ENCODE measurements at places on chromosomes 2 and 18. TPM values are rescaled to one million over a fixed set of nuclear protein-coding genes. Genes with fewer than 3 reads are reported as not detected.

DNA sequence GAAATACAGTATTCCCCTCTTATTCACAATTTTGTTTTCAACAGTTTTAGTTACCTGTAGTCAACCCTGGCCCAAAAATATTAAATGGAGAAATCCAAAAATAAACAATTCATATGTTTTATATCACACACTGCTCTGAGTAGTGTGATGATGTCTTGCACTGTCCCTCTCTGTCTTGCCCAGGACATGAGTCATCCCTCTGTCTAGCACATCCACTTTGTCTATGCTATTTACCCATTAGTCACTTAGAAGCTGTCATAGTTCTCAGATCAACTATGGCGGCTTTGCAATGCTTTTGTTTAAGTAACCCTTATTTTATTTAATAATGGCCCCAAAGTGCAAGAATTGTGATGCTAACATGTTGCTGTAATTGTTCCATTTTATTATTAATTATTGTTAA is 380.6 kb upstream of the REG3G start:
- no peak for DNase-seq

DNA sequence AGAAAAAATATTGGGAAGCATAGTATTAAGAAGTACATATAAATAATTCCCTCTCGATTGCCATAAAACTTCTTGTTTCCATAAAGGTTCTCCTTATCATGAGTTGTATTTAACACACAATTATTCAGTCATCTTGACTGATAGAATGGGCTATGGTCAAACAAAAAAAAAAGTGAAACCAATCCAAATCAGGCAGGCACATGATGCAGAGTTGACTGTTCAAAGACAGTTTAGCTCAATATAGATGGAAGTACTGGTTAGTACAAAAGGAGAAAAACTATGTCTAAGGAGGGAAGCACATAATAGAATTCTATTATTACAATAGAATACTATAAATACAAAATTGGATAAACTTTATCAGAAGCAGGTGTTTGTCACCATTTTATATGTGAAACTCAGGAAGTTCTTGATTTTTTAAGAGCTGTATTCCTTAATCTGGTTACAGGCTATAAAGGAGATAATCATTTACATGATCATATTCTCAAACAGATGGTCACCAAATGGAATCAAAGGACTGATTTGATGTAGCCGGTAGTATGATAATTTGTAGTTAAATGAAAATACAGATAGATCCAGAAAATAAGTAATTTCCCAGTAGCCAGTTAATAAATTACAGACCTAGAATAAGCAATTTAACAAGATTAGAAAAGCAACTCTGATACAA is 18.2 kb upstream of the CALCRL start:
- DNase-seq, result no peak

DNA sequence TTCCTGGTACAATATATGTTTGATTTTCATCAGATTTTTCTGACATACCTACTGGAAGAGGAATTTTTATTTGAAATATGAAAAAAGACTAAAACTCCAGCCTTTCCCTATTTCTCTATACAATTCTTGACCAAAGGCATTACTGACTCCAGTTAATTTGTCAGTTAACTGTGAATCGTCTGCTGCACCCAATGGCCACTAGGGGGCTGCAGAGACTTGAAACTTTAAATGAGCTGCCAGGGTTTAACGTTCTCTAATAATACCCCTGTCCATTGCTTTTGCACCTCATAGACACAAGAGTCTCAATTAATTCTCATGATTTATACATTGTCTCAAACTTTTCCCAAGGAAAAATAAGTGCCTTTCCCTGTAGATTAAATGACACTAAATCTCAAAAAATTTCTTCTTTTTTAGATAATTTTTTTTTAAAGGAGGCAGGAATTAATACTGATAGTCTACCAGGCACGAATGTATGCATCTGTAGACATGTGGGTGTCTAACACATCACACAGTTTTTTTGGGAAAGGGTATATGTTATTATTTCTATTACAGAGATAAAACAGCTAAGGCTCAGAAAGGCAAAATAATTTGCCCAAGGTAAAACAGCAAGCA is 1.8 kb upstream of the ALK start:
- DNase-seq, result peak; percentile 58

GRCh38 chr18:48565105-48565504 is 26.3 kb downstream of the CTIF start:
- no peak for DNase-seq

- DNase-seq, result no peak
Measured at GRCh38 chr2:101696272-101697123, 1.0 kb upstream of the MAP4K4 start.

DNA sequence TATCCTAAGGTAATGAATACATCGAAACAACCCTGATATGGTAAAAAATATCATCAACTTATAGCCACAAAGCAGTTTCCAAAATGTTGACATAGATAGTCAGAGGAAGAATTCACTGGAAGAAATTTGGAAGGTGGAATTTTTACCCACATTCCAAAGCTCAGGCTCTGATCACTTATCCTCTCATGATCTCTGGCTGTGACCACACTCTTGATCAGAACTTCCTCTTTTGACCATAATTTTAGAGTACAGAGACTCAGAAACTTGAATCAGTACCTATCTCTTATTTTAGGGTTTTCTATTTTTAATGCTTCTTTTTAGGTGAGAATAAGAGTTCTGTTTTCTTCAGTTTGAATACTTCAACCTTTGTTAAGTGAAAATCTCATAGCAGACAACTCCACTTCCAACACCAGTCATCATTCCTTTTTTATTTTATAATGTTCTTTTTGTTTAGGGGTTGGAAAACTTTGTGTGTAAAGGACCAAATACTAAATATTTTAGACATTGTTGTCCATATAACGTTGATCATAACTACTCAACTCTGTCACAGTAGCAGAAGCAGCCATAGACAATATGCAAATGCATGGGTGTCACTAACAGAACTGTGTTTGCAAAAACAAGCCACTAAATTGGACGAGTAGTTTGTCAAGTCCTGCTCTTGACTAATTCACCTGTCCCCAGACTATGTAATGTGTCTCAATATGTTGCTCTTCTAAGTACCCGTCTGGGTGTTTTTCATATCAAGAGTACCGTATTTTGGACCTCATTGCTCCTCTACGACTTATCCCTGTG is 891.6 kb upstream of the CRIM1 start:
- no peak for DNase-seq

- DNase-seq, result peak; percentile 81
Measured at GRCh38 chr2:85516653-85517389, 22.1 kb upstream of the MAT2A start.

DNA sequence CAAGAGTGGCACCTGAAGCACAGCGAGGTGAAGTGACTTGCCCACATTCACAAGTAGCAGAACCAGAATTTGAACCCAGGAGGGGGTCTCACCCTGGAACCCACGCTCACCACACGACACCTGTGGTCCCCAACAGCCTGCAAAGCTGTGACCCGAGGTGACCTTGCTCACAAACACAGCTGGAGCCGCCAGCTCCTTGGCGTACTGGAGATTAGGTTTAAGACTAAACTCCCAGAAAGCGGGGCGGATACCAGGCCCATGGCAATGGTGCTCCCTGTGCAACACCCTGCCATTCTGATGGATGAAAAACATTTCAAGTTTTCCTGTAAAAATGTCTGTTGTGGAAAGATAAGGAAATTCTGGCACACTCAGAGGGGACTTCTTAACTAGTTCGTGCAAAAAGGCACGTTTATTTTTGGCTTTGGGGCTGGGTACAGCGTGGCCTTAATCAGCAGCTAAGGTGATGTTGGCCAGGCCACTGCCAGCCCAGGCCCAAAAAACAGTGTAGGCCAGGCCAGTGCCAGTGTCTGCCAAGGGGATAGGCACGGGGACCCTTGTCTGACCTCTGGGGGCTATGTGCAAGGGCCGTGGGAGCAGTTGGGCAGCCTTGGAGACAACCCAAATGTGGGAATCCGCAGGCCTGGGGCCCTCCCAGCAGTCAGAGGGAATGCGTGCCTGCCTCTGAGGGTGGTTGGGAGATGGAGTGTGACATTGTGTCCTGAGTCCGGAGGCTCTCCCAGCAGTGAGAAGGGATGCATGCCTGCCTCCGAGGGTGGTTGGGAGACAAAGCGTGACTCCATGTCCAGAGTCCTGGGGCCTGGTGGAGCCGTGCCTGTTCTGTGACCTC is 185.0 kb upstream of the HS6ST1 start:
- no peak for DNase-seq

GRCh38 chr2:28435814-28436351 is 43.2 kb downstream of the FOSL2 start:
- peak; percentile 25 for DNase-seq

- no peak for DNase-seq
Measured at GRCh38 chr18:63882333-63883141, 5.0 kb upstream of the SERPINB2 start.

DNA sequence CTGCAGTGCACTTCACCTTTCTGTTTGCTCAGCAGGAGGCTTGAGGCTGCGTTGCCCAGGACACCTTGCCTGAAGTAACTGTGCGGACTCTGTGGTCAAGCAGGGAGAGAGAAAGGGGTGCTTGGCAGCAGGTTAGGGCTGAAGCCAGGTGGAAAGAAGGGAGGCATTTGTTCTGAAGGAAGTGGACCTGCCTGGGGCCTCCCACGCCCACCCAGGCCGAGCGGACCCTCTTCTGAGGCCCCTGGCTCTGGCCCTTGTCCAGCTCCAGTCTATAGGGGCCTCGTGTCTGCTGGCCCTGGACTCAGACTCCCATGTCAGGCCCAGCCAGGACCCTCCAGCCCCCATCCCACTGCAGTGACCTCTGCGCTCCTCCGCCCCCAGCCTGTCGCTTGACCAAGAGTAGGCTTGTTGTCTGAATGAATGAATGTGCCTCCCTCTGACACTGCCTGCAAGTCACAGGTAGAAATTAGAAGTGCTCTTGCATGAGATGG is 2.5 kb downstream of the SNED1 start:
- DNase-seq, result peak; percentile 6

DNA sequence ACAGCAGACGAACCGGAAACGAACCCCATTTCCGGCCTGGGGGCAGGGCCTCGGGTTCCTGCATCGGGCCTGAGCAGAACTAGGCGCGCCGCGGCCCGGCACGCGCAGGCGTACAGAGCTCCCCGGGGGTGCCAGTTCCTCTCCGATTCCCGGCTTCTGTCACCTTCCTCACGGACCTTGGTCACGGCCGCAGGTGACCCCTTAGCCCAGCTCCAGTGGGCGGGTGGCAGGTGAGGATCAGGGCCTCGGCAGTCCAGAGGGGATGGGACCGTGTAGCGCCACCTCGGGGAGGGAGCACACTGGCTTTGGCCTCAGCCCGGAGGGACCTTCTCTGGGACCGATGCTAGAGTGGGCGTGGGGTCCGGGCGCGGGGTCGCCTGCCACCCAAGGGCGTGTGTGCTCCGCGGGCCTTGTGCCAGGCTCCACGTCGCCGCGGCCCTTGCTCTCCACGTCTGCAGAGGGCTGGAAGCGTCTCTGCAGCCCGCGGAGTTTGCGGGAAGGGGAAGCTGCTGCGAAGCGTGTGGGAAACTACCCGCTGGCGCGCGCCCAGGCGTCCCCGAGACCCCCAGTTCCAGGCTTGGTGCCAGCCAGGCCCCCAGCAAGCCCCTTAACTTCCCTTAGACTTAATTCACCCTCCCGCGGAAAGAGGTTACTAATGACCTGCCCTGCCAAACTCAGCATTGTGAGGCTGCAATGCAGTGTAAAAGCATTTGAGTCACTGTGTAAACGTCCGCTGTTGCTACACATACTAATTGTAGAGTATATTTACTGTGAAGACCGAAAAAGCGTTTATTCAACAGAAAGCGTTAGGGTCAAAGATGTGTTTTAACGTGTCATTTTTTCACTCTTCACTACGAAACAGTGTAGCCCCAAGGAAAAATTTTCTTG is at the start of gene TRAPPC12:
TSS of gene TRAPPC12 (plus strand) at position 48 of the 888 bp plus-strand sequence. CDS start 7,930 bp downstream, outside the sequence.
- peak; percentile 91 for DNase-seq

- no peak for DNase-seq
Measured at GRCh38 chr2:163419000-163419830, 316.6 kb downstream of the FIGN start.

- DNase-seq, result no peak
Measured at GRCh38 chr2:168062936-168063335, 184.5 kb downstream of the STK39 start.

- DNase-seq, result peak; percentile 11
Measured at GRCh38 chr2:128775914-128776285, 457.2 kb upstream of the HS6ST1 start.

GRCh38 chr2:159002462-159003111 is 34.1 kb downstream of the TANC1 start:
- no peak for DNase-seq

- DNase-seq, result no peak
Measured at GRCh38 chr2:8134473-8134932, 547.4 kb upstream of the ID2 start.

DNA sequence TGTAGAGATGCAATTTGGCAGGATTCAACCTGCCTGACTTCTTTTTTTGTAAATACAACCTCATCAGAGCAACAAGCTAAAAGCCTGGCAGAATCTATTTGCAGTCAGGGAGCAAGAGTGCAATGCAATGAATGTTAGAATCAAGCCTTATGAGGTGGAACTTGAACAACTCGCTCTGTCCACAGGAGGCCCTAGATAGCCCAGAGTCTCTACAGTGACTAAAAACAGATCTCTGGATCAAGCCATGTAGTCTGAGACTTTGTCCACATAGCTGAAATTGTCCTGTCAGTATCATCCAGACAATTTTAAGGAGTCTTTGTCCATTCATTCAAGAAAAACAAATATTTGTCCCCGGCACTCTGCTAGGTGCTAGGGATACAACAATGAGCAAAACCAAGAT is 32.0 kb upstream of the CDK5R2 start:
- DNase-seq, result no peak

DNA sequence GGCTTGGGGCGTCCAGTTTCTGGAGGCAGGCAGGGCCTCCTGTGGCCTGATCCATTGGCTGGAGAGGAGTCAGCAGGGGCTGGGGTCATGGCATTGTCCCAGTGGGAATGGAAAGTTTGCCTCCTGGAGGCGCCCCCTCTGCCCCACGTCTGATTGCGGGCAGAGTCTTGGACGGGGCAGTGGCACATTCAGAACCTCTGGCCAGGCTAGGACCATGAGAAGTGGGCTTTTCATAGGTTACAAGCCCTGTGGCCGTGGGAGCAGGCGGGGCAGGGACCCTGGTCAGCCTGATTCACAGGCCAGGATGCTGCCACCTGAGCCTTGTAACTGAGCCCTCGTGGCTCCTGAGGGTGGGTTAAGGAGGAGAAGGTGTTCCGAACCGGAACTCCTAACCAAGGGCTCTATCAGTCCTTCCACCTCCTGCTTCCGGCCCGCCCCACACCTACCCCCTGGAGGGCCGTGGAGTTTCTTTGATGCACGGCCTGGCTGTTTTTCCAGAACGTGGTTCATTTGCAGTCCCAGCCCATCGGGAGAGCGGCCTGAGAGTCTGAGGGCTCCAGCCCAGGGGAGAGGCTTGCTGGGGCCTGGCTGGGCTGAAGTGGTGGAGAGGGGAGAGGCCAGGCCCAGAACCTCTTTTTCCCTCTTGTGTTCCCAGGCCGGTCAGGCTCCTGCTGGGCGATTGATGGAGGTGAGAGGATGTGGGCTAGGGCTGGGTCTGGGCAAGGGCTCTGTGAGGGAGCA is 43.9 kb upstream of the PLB1 start:
- no peak for DNase-seq

GRCh38 chr2:197216361-197216979 is 94.1 kb downstream of the ANKRD44 start:
- peak; percentile 42 for DNase-seq

Gene OR6B2
- total RNA-seq, result not detected

Gene SERPINB5
- 0.14 TPM for total RNA-seq

Gene TMEM247
- total RNA-seq, result not detected

Gene MPHOSPH10
- total RNA-seq, result 31.4 TPM

Gene IKZF2
- total RNA-seq, result 12.7 TPM

Gene DSG1
- total RNA-seq, result 0.89 TPM

Gene GCG
- 0.17 TPM for total RNA-seq

Gene MAP3K19
- not detected for total RNA-seq

All from mucosa of gallbladder (tissue), 1 donor.